ENCODE measurements at places on chromosomes 6 and 20. TPM values are rescaled to one million over a fixed set of nuclear protein-coding genes. Genes with fewer than 3 reads are reported as not detected.

CST1 gene
- 1.1 TPM for total RNA-seq

BHLHE23 gene
- total RNA-seq: not detected

BMP7 gene
- 0.36 TPM for total RNA-seq

OPRL1 gene
- total RNA-seq: 1.5 TPM

USP49 gene
- 1.2 TPM for total RNA-seq

BPI gene
- total RNA-seq: not detected

C6orf163 gene
- total RNA-seq: 0.09 TPM

ZNF311 gene
- total RNA-seq: 0.16 TPM

MAS1 gene
- not detected for total RNA-seq

SLC22A3 gene
- total RNA-seq: 59.2 TPM

RBM24 gene
- 9.3 TPM for total RNA-seq

NINL gene
- total RNA-seq: 14.4 TPM

TMEM217 gene
- 0.60 TPM for total RNA-seq

CST4 gene
- total RNA-seq: not detected

IL17A gene
- total RNA-seq: not detected

ADGB gene
- total RNA-seq: not detected

All from A549 treated with dexamethasone at 1 μM for 4 hours (cell line).